ENCODE measurements at places on chromosomes 3 and 15.

- H3K27ac ChIP-seq = peak overlapping the region; percentile 76
- H3K4me1 ChIP-seq = peaks cover 39% of the 10 kb centered on the region
- DNase-seq = peak; percentile 29
- peaks cover 11% of the 10 kb centered on the region for H3K36me3 ChIP-seq
- peaks cover 10% of the 10 kb centered on the region for H3K27me3 ChIP-seq
These were observed 62.5 kb upstream of the ANKRD28 start for GRCh38 chr3:15860014-15860934.

- H3K4me3 ChIP-seq = no peak overlapping the region
- no peaks in the 10 kb centered on the region for H3K36me3 ChIP-seq
- no peak overlapping the region for H3K27ac ChIP-seq
- H3K4me1 ChIP-seq = no peaks in the 10 kb centered on the region
- H3K27me3 ChIP-seq = no peaks in the 10 kb centered on the region
These were observed 1686.7 kb downstream of the SI start for GRCh38 chr3:163391407-163392181.

DNA sequence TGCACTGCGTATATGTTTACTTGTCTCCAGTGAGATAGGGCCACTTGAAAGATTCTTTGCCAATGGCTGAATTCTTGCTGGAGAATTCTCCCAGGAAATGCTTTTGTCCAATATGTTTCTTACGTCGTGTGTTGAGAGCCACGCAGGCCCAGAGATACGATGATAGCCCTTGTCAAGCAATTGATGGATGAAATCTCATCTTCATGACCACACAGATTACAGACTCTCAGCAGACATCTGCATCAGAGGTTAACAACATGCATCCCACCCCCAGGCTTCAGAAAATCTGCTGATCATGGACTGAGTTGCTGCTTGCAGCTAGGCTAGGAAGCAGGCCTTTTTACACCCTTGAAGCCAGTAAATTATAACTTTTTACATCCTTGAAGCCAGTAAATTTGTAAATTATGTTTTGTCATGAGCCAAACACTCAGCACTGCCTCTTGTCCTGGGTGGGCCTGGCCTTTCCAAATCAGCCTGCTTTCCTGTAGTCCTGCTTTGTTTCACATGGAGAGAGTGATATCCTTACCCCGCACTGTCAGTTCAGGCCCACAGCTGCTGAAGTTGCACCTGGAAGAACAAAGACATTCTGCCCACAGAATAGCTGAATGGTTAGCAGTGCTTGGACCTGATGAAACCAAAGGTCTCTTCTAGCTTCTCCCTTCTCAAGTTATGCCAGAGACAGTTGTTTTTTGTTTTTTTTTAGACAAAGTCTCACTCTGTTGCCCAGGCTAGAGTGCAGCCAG, 84.4 kb downstream of the GPR156 start:
- no peak for DNase-seq
- no peaks in the 10 kb centered on the region for H3K36me3 ChIP-seq
- H3K27ac ChIP-seq = no peak overlapping the region
- H3K27me3 ChIP-seq = no peaks in the 10 kb centered on the region

DNA sequence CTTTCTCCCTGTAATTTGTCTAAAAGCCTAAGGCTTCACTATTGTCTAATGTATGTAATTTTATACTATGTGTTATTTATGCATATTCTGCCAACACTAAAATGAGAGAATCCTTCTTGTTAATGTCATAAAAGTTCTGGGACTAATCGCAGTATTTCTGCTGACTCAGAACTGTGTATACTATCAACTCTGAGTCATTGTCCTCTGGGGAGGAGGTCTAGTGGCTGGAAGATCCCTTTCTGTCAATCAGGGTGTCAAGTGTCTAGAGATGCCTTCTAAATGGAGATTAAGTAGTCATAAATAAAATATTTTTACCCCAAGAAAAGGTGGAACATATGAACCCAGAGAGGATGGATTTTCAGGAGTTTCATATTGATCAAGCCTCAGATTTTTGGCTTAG, 473.4 kb downstream of the AGBL1 start:
- no peak overlapping the region for H3K4me3 ChIP-seq
- H3K27ac ChIP-seq = no peak overlapping the region
- no peaks in the 10 kb centered on the region for H3K36me3 ChIP-seq
- DNase-seq = no peak
- H3K4me1 ChIP-seq = no peaks in the 10 kb centered on the region

GRCh38 chr15:65663521-65663920, 41.8 kb downstream of the SLC24A1 start:
- H3K4me1 ChIP-seq = no peaks in the 10 kb centered on the region
- H3K27me3 ChIP-seq = no peaks in the 10 kb centered on the region
- no peak overlapping the region for H3K4me3 ChIP-seq
- peaks cover 35% of the 10 kb centered on the region for H3K36me3 ChIP-seq
- no peak for DNase-seq

- no peak for DNase-seq
- peaks cover 27% of the 10 kb centered on the region for H3K36me3 ChIP-seq
- no peak overlapping the region for H3K27ac ChIP-seq
- H3K4me3 ChIP-seq = no peak overlapping the region
- no peaks in the 10 kb centered on the region for H3K27me3 ChIP-seq
These were observed 21.4 kb downstream of the KPNA1 start for GRCh38 chr3:122493296-122493695.

Data from activated naive CD4-positive, alpha-beta T cell treated with anti-CD3 and anti-CD28 coated beads, Interleukin-2, amount 10 ng/mL, durations not matched to agents 7 days and 5 days (primary cell).